Activated gamma-delta T cell treated with anti-CD3 and anti-CD28 coated beads, Interleukin-2, amount 50 U/mL, for 16 hours (primary cell): ENCODE measurements at places on chromosomes 4 and X.
A peak's percentile ranks its signal among the peaks of the same experiment; 100 is the strongest.

DNA sequence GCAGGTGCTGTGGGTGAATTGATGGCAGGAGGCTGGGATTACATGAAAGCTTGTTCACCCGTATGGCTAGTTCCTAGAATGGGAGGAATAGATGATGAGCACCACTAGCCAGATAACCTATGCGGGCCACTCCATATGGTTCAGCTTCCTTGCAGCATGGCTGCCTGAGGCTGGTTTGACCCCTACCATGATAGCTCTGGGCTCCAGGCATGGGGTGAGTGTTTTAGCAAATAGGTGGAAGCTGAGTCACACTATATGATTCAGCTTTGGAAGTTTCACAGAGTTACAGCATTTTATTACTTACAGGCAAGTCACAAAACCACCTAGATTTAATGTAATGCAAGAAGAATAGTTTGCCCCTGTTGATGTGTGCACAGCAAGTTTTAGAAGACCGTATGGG lies 603.2 kb downstream of the STIM2 start:
- no peak for DNase-seq

DNA sequence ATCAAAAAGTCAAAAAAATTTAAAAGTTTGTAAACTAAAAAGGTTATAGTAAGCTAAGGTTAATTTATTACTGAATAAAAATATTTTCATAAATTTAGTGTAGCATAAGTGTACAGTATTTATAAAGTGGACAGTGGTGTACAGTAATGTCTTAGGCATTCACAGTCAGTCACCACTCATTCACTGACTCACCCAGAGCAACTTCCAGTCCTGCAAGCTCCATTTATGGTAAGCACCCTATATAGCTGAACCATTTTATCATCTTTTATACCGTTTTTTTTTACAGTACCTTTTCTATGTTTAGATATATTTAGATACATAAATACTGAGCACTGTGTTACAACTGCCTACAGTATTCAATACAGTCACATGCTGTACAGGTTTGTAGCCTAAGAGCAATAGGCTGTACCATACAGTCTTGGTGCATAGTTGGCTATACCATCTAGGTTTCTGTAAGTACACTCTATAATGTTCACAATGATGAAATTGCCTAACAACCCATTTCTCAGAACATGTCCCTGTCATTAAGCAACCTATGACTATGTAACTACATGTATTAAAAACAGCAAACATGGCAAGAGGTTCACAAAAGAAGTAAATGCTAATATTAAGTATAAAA lies 18.6 kb downstream of the ACSL4 start:
- no peak for DNase-seq

DNA sequence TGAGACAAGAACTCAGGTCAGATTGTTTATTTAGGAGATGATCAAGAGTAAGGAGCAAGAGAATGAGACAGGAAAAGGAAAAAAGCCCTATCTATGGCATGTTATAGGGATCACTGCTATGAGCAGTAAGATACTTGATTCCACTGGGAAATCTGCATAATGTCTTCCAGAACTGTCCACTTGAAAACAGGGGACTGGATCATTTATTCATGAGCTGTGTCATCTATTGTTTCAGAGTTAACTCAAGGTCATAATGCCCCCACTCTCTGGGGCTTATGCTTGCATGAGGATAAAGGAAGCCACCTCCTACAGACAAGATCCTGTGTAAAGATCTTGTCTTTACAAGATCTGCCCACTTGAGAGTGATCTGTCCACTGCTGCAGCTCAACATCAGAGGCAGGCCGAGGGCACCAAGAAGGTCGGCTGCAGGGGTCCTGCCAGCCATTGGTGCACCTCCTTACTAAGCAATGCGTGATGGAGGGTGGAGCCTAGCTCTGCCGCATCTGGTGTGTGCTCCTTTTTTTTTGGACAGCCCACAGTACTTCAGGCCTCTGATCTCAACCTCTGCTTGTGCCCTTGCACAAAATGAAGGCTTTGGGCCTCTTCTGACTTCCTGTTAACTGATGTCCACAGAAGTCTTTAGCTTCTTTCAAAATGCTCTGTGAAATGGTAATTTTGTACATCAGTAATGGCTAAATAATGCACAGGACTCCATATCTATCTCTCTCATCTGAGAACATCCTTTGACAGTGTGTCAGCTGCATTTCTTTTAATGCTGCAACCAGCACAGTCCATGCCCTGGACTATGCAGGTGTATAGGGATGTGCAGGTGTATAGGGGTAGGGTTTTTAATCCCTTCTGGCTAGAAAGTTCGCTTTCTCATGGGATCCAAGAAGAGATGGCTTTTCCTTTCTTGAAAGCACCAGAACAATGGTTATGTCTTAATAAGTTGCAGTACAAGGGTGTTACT lies 95.9 kb upstream of the TRPC3 start:
- no peak for DNase-seq

DNA sequence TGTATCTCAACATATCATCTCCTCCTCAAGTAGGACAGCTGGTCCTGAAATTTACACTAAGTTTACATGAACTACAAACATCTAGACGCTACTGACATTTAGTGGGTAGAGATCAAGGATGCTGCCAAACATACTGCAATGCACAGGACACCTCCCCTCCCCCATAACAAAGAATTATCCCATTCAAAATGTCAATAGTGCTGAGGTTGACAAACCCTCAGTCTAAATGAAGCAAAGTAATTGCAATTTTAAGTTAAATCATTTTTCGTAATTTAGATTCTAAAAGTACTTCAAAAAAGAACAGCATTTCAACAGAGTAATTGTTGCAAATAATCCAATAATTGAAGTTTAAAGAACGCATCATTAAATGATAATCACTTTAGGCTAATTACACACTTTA lies 1.2 kb downstream of the PRMT9 start:
- no peak for DNase-seq

GRCh38 chr4:176377780-176378179 lies 58.0 kb downstream of the SPCS3 start:
- no peak for DNase-seq

DNA sequence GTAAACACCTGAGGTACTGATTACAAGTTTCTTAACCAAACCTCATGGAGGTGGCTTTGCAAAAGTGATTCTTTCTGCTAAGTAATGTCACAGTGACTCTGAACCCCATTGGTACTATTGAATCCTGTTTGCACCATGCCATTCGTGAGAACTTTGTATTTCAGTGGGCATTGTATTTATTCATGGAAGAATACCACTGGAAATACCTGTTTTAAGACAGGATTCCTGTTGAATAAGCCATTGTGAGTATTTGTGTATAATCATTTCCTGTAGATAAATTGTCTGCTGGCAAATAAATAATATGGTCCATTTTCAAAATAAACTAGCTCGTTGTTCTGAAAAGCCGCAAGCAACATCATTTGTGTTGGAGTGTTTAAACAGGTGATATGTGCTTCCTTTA lies 136.4 kb upstream of the GUCY1A1 start:
- no peak for DNase-seq

DNA sequence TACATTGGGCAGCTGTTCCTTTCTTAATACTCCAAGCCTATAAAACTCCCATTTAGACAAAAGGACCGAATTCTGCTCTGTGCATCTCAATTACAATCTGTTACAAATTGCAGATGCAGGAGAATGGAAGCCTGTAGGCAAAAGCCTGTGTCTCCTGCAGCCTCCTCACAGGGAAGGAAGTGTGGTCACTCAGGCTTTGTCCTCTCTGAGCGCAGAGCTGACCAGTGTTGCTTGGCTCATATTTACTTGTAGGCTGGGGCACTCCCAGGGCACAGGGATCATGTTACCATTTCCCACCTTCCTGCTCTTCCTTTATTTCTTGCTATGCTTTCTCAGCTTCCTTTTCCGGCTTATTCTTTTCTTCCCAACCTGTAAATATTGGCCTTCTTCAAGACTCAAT lies 15.7 kb downstream of the SUPT20HL2 start:
- DNase-seq, result no peak

DNA sequence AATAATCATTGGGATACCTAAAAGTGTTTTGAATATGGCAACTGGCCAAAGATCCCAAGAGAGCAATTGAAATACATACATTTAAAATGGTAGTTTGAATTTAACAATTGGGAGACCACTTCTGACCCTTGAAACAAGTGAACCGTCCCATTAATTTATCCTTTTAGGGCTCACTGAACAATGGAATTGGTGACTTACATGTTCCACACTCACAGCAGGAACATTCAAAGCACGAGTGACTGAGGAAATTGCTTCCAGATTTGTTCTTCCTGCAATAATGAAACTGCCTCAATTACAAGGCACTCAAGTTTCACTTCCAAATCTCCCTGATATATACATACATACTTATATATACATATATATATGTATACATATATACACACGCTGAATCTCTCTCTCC lies 20.6 kb downstream of the SLC39A8 start:
- no peak for DNase-seq

- no peak for DNase-seq
These were observed 92.0 kb upstream of the CLCN4 start for GRCh38 chrX:10064736-10065135.

DNA sequence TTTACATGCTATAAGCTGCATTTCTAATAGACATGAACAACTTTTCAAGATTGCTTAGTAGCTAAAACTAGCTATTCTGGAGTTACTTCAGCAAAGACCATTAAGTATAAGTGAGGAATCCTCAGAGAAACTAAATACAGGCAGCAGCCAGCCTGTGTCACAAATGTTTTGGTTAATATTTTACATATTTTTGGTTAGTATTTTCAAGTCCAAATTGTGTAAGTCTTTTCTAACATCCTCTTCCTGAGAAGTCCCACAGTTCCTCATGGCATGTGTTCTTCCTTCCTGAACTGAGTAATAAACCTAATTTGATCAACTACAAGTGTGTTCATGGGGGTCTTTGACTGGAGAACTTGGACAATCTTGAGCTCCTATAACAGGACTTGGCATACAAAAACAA lies 42.4 kb upstream of the MCF2 start:
- no peak for DNase-seq

GRCh38 chr4:57191523-57192034 lies 81.4 kb upstream of the IGFBP7 start:
- no peak for DNase-seq

- no peak for DNase-seq
These were observed 9.0 kb upstream of the DRP2 start for GRCh38 chrX:101210630-101211029.

- DNase-seq, result no peak
These were observed 85.9 kb upstream of the FAM47A start for GRCh38 chrX:34218063-34218462.

GRCh38 chr4:146545102-146545501 lies 23.4 kb upstream of the SLC10A7 start:
- no peak for DNase-seq

DNA sequence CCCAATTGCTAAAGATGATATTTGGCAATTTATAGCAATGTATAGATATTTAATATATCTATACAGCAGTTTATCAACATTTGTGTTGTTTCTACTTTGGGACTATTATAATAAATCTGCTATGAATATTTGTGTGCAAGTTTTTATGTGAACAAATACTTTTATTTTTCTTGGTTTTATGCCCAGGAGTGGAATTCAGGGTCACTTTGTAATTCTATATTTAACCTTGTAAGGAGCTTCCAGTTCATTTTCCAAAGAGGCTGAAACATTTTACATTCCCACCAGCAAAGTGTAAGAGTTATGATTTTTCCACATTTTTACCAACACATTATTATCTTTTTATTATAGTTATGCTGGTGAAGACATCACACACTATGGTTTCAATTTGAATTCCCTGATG lies 801.3 kb downstream of the PCDH18 start:
- no peak for DNase-seq

DNA sequence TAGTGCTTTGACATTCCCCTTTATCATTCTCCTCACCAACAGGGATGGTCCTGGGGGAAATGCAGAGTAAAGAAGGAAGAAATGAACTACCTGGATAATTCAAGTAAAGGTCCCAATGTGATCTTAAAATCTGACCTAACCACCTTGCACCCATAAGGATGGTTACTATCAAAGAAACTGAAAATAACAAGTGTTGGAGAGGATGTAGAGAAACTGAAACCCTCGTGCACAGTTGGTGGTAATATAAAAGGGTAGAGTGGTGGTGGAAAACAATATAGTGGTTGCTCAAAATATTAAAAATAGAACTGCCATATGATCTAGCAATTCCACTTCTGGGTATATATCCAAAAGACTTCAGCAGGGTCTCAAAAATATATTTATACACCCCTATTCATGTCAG lies 298.6 kb upstream of the PPARGC1A start:
- no peak for DNase-seq

GRCh38 chrX:11111037-11111851 lies at the start of gene HCCS:
HCCS (plus strand) TSS chrX:11111332; CDS start chrX:11112061, 729 bp downstream.
- DNase-seq, result peak; percentile 67

- DNase-seq, result no peak
These were observed 930.7 kb upstream of the PCDH10 start for GRCh38 chr4:132218406-132218805.

GRCh38 chr4:157221426-157221894 lies 932 bp downstream of the GRIA2 start:
- no peak for DNase-seq

DNA sequence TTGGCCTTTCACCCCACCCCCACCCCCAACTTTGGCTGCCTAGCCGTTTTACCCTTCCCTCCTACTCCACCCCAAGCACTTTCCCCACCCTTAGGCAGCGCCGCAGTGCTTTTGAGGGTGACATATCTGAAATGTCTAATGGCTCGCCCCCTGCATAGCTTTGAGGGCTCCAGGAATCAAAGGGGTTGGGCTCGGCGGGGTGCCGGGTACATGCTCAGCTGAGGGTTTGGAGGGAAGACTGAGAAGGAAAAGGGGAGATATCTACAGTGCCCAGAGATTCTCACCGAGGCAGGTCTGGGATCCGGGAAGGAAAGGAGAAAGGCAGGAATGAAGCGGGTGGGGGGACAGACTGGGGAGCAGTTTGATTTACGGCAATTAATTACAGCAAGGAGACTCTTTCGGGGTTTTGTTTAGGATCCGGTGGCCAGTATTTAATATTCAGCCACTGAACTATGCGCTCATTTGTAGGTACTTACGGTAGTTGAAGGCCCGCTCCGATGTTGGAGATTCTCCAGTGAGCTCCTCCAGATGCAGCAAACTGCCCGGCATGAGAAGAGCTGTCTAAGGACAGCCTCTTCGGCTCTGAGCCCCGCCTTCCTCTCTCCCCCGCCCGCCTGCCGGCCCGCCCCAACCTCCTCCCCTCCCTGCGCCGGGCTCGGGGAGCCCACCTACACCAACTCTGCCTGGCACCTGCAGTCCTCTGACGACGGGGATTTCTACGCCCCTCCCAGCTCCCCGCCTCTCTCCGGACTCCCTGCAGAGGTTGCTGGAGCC lies at the start of gene IGSF1:
TSS of gene IGSF1 (minus strand) at position 569 of the 774 bp plus-strand sequence. CDS start 2,632 bp downstream, outside the sequence.
- no peak for DNase-seq

DNA sequence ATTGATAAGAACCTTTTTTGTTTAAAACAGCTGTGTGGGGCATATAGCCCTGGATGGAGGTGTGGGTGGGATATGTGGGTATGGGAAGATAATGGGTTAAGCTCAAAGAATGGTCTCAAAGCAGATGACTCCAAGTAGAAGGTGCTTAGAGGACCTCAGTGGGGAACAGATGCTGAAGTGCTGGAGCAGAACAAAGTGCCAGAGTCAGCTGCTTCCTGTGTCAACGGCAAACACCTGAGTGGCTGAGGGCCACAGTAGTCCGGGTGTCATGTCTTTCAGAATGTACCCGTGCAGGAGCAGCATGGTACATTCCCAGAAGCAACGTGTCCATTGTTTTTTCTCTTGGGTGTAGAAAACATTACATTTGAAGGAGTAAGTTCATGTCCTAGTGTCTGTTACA lies 210.6 kb downstream of the CCNG2 start:
- DNase-seq, result no peak
